ENCODE measurements at places on chromosomes 4 and X. TPM values are rescaled to one million over a fixed set of nuclear protein-coding genes. Genes with fewer than 3 reads are reported as not detected.

Gene IBSP
- not detected for total RNA-seq

Gene CPLX1
- 0.11 TPM for total RNA-seq

Gene SCD5
- total RNA-seq, result 1.9 TPM

Gene ADGRL3
- not detected for total RNA-seq

Gene EGF
- total RNA-seq, result not detected

Gene IGSF1
- not detected for total RNA-seq

Gene PQBP1
- total RNA-seq, result 77.2 TPM

Gene SHOX
- total RNA-seq, result not detected

Gene TLR3
- 0.10 TPM for total RNA-seq

Gene UGT2A3
- total RNA-seq, result not detected

Gene TENM3
- total RNA-seq, result not detected

Gene ITM2A
- total RNA-seq, result 131 TPM

Gene FGG
- total RNA-seq, result not detected

Gene WNK3
- total RNA-seq, result 0.75 TPM

Gene BTK
- total RNA-seq, result 0.41 TPM

Gene EMCN
- not detected for total RNA-seq

Gene C4orf36
- total RNA-seq, result not detected

Gene PASD1
- total RNA-seq, result not detected

Gene ATP1B4
- total RNA-seq, result not detected

Gene FBXO8
- 6.4 TPM for total RNA-seq

Gene CT83
- total RNA-seq, result not detected

Gene AKAP17A
- 48.6 TPM for total RNA-seq

Gene FAM9C
- not detected for total RNA-seq

Gene DLG3
- 7.9 TPM for total RNA-seq

Gene NUP62CL
- total RNA-seq, result 8.1 TPM

Gene TASL
- 2.7 TPM for total RNA-seq

Gene IDH3G
- 81.7 TPM for total RNA-seq

Gene USP26
- not detected for total RNA-seq

Gene ZNF157
- total RNA-seq, result 1.0 TPM

Gene EDA
- total RNA-seq, result 4.6 TPM

Gene ASIC5
- total RNA-seq, result not detected

Gene RRH
- 0.32 TPM for total RNA-seq

Gene CENPVL1
- not detected for total RNA-seq

Gene C4orf50
- total RNA-seq, result not detected

Measured in activated naive CD4-positive, alpha-beta T cell treated with anti-CD3 and anti-CD28 coated beads, Interleukin-2, amount 50 U/mL, for 72 hours (primary cell).